ENCODE measurements at places on chromosomes 13 and 19.

GRCh38 chr19:38836983-38837626 is 5.5 kb upstream of the ECH1 start:
- DNase-seq: no peak

- no peak for DNase-seq
Observed at GRCh38 chr19:40281381-40282208, 3.5 kb downstream of the AKT2 start.

- DNase-seq: no peak
Observed at GRCh38 chr13:22662771-22663170, 518.0 kb upstream of the SGCG start.

GRCh38 chr19:19338082-19338481 is 17.5 kb downstream of the MAU2 start:
- no peak for DNase-seq

- no peak for DNase-seq
Observed at GRCh38 chr19:11166281-11167142, 10.9 kb upstream of the SPC24 start.

DNA sequence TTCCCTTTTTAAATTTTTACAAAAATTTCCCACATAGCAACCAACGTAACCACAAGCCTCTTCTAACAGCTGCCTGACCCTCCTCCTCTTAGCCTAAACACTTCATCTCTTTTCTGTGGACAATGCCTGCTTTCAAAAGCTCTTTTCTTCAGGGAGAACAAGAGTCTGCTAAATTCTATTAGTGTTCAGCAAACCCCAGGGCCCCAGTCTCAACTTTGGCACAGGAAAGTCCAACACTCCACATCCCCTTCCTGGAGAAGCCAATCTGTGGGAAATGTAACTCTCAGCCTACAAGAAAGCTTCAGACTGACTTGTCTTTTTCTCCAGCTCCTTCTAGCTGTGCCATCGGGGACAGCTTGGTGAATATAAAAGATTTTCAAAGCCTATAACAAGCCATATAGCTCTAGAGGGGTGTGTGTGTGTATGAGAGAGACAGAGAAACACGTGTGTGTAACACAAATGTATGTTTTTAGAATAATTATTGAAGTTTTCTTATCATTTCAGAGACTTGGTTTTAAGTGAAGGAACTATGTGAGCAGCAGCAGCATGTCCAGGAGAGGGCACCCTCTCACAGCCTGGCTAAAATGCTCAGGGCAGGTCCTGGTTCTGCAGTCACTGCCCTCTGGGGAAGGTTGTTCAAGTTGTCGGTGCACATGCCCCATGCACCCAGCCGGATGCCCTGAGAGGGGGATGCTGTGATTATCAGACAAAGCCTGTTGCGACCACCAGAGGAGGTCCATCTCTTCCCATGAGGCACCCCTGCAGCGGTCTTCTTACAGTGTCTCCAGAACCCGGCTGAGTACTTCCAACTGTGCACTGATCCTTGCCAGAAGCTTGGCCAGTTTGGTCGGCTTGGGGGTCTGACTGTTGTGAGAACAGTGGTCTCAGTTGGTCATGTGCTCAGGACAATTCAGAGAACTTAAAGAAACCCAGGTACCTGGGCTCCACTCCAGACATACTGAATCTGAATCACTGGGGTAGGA is 34.4 kb downstream of the CCDC70 start:
- DNase-seq: no peak

DNA sequence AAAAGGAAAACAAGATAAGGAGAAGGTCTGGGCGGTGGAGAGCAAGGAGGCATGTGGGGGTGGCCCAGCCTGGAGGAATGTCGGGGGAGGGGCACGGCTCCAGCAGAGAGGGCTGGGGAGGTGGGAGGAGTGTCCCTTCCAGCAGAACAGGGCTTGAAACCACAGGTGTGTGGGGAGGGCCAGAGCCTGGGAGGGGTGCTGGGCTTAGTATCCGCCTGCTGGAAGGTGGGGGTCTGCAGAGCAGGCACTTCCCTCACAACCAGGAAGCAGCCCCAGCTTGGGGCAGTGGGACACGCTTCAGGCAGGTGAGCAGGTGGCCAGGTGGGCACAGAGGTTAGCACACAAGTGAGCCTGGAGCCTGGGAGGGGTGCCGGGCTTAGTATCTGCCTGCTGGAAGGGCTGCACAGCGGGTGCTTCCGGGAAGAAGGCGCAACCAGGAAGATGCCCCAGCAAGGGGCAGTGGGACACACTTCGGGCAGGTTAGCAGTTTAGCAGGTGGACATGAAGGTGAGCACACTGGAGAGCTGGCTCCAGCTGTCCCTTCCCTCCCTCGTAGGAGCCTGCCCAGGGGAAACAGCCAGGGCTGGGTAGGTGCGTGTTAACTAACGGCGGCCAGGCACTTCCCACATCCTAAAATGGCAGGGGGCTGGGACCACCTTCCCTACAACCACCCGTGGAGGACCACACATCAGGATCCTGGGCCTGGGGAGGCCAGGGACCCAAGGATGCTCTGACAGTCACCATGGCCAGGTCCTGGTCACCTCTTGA is 3.0 kb downstream of the GAS6 start:
- DNase-seq: no peak

DNA sequence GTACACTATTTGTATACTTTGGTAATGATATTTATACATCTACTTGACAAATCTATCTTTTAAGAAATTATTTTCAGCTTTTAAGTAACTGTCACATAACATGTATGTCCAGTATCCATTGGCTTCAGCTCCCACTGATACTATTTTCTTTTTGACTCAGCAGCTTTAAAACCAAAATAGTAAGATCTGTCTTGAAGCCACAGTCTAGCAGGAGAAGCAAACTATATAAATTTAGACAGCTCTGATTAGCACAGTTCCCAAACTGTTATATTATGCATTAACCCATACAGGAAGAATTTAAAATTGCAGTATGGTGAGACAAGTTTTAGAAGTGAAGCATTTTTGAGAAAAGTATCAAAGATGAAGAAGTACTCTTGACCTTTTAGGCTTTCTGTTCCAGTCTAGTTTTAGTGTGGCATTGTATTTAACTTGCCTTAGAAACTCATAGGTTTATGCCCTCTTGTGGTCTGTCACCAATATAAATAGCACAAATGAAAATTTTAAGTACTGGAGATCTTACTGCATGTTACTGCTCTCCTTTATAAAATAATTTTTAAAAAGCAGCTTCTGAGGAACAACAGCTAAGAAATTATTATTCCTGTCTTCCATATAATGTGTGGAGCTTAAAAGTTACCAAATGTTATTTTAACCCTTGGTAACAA is 24.7 kb downstream of the URI1 start:
- DNase-seq: no peak

- no peak for DNase-seq
Observed at GRCh38 chr13:97018029-97018819, 23.9 kb upstream of the OXGR1 start.

- no peak for DNase-seq
Observed at GRCh38 chr13:77874406-77874805, 44.2 kb downstream of the EDNRB start.

- DNase-seq: no peak
Observed at GRCh38 chr19:12260236-12260635, 34.4 kb downstream of the ZNF44 start.

- no peak for DNase-seq
Observed at GRCh38 chr13:95982144-95982543, 71.1 kb downstream of the UGGT2 start.

GRCh38 chr19:50449236-50449899 is 16.7 kb downstream of the MYBPC2 start:
- DNase-seq: no peak

DNA sequence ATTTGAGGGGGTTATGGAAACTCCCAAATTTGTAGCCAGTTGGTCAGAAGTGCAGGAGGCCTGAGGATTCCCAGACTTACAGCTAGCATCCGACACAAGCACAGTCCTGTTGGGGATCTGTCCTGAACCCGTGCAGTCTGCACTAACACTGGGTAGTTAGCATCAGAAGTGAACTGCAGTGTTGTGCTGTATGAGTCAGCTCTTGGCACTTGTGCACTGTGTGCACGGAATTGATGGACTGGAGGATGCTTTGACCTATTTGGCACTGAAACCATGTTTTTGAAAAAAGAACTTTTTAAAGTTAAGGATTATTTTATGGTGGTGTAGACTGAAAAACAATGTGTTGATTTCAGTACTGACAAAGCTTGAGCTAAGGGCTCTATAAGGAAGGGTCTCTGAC is 279.0 kb downstream of the NHLRC3 start:
- DNase-seq: no peak

DNA sequence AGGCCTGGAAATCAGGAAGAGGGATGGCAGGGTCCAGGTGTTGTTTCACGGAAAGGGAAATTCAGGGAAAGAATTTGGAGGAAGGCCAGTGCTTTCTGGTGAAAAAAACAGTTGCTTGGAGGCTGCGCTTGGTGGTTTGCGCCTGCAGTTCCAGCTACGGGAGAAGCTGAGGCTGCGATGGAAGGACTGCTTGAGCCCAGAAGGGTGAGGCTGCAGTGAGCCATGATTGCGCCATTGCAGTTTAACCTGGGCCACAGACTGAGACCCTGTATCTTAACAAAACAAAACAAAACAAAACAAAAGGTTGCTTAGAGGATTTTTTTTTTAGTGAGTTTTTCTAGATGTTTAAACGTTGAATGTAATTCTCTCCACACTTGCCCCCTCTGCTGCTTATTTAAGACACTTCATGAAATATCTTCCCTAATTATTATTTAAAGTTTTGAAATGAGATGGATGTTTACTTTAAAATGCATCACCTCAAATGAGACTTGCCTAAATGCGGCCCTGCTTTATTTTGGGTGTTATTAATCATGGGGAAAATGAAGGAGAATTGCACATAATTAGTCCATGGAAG is 75.4 kb upstream of the TRPC4 start:
- no peak for DNase-seq

DNA sequence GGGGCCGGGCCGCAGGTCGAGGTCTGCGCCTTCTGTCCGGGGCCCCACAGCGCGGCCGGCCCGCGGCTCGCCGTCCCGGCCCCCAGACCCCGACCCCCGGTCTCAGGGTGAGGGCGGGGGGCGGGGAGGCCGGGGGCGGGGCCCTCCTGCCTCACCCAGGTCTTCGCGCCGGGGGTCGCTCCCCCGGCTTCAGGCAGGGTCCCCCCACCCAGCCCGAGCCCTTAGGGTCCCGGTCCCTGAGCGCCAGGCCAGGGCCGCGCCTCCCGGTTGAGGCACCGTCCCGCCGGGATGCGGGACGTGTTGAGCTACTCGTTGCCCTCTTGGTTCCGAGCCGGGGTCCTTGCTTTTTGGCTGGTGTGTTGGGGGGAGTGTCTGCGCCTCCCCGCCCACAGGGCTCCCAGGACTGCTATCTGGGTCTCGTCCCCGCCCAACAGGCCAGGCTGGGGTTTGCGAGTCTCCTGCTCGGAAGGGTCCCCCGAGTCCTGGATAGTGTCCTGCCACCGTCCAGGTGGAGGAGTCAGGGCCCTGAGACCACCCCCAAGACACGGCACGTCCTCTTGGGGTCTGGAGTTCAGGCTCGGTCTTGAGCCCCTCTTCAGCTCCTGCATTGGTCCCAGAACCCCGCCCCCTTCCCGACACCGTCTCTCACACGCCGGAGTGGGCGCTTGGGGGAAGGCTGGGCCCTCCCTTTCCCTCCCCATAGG is 452 bp downstream of the PIAS4 start:
- DNase-seq: no peak

GRCh38 chr19:1307755-1308303 is 22.2 kb downstream of the EFNA2 start:
- DNase-seq: no peak

GRCh38 chr13:36857253-36857652 is 38.2 kb downstream of the RFXAP start:
- no peak for DNase-seq

DNA sequence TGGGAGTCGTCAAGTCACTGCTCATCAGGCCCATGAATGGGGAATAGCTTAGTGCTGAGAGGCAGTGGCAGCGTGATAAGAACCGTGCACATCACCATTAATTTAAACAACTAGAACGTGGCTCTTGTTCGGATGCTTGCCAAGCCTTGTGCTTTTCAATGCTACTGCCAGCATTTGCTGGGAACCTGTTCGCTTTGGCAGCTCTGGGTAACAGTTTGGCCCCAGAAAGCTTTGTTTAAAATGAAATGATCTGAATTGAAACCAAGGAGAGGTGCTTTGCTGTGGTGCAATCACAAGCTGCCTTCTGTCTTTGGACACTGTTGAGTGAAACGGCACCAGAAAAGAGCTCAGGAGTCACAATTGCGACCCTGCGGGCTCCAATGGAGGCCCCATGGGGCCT is 53.5 kb upstream of the OLFM4 start:
- no peak for DNase-seq

- no peak for DNase-seq
Observed at GRCh38 chr13:98877936-98878335, 99.9 kb downstream of the DOCK9 start.

DNA sequence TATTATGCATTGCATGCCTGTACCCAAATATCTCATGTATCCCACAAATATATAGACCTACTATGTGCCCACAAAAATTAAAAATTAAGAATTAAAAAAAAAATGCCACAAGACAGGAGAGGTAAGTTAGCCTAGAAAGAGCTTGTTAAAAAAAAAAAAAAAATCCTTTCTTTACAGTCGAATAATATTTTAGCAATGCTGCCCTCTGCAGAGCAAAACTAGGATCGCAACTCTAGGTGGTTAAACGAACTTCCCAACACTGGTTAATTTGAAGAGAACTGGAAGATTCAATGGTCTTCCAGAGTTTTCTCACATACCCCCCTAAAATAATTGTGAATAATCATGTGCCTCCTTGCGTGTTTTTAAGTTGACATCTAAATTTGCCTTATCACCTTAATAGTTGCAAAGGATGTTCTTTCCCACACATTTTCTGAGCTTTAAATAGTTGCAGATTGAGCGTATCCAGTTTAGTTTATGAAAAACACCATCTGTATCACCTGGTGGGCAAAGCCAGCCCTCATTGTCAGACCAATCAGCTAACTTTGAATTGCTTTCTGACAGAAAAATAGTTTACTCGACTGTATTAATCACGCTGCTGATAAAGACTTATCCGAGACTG is 47.4 kb upstream of the RCBTB2 start:
- DNase-seq: peak; percentile 50

DNA sequence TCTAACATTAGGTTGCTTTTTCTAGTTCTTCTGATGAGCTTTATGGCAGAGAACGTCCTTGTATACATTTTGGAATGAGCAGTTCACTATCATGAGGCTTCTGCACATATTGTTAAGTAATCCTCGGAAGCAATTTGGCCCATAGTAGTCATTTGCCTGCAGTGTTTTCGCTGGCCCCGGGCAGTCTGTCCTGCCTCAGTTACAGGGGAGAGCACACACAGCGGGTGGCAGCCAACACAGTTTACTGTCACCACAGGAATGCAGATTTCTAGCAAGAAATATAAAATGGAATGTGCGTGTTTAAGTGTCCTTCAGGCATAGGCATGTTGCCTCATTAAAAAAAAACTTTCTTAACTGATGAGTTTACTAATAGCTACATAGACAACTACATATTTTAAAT is 71.5 kb upstream of the GJB6 start:
- DNase-seq: no peak

- no peak for DNase-seq
Observed at GRCh38 chr19:19416280-19416679, 10.8 kb downstream of the GATAD2A start.

- DNase-seq: no peak
Observed at GRCh38 chr19:19262190-19263057, 10.7 kb downstream of the TM6SF2 start.

- DNase-seq: no peak
Observed at GRCh38 chr19:17762505-17763229, 11.4 kb downstream of the FCHO1 start.

Data from activated CD8-positive, alpha-beta memory T cell treated with anti-CD3 and anti-CD28 coated beads for 4 hours (primary cell).